ENCODE measurements at places on chromosomes 1 and 21.

- DNase-seq: no peak
Measured at GRCh38 chr1:181497870-181498269, 14.6 kb downstream of the CACNA1E start.

- DNase-seq: no peak
Measured at GRCh38 chr1:233242827-233243483, 52.6 kb downstream of the PCNX2 start.

GRCh38 chr1:119911775-119912174, 15.5 kb upstream of the ADAM30 start:
- DNase-seq: no peak

DNA sequence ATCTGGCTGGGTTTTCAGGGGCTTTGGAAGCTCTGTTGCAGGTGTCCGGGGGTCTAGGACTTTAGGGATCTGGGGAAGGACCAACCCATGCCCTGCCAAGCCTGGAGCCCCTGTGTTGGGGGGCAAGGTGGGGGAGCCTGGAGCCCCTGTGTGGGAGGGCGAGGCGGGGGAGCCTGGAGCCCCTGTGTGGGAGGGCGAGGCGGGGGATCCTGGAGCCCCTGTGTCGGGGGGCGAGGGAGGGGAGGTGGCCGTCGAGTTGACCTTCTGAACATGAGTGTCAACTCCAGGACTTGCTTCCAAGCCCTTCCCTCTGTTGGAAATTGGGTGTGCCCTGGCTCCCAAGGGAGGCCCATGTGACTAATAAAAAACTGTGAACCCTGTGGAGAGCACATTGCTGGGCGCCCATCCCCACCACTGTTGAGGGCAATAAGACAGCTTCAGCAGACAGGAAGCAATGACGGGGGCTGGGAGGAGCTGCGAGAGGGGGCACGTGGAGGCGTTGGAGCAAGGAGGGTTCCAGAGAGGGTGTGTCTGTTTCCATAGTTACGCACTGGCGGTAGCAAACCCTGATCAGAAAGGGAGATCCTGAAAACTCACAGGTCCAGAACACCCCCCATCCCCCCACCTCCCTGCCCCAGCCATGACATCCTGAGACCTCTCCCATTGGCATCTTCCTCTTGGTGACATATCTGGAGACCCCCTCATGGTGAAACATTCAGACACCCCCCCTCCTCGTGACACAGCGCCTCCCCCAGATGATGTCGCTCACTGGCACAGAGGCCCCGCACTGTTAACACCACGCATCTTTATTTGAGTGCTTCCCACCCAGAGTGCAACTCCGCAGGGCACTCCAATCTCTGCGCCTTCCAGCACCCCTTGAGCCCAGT, 8.4 kb downstream of the MYBPH start:
- no peak for DNase-seq

- DNase-seq: no peak
Measured at GRCh38 chr1:93033029-93033428, 46.1 kb upstream of the MTF2 start.

DNA sequence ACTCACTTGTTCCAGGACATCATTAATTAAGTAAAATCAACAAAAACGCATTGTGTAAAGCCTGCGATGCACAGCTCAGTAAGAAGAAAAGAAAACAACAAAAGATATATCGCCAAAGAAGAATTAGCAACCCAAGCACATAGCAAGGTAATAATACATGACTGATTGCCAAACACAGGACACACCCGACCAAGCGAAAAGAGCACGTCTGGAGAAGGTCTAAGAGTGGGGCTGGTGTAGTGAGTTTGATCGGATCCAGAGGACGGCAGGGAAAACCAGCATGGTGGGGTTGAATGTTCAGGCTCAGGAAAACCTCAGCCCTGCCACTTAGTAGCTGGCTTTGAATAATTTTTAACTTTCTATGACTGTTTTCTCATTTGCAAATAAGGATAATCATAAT, 69.8 kb downstream of the JAK1 start:
- DNase-seq: no peak

DNA sequence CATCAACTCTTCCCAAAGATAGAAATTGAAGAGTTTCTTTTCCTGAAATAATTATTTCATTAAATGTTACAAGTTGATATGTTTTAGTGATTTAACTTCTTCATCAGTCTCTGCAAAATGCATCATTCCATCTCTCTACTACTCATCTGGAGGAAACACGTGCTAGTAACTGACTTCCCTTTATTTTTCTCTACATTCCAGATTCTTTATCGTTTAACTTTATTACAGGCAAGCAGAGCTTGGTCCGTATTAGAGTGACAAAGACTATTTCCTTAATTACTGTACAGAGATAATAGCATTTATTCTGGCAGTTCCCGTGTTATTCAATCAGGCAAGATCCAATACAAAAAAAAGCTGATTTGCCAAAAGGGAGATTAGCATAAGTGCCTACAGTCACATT, 88.6 kb downstream of the TM2D1 start:
- no peak for DNase-seq

DNA sequence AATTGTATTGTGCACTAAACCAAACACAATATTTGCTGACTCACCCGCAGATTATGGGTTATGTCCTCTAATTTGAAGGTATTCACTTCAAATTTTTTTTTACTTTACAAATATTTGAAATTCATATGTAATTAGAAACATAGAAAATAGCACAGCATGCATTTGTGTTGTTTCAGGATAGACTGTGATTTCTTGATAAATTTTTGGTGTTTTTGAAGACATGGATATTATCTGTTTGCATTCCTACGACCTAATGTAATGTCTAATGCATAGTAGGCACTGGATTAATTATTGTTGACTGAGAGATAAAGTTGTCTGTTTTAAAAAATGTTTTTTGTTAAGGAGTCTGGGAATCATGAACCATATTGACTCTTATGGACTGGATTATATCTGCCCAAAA, 850.2 kb downstream of the BRINP3 start:
- no peak for DNase-seq

GRCh38 chr21:20999659-21000058, 1.4 kb downstream of the NCAM2 start:
- DNase-seq: peak; percentile 38

DNA sequence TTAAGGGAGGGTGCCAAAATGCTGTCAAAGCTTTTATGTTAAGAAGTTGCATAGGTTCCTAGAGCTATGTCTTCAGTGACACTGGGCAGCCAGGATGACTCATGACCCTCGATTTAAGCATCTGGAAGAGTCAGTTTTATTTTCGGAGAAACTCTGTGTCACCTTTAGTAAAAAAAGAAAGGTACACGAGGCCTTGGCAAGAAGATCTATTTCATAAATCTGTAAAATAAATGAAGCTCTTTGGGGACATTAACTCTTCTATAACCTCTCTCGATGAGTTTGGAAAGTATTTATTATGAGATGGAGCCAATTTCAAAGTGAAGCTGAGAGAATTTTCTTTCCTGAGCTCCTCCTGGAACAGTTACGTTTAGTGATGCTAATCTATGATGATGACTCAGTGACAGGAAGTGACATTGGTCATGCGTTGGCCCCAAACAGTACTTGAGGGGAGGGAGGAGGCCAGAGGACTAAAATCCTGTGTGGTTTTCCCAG, 156.5 kb downstream of the HLX start:
- no peak for DNase-seq

GRCh38 chr1:1683104-1683905, 9.3 kb downstream of the SLC35E2B start:
- DNase-seq: no peak

DNA sequence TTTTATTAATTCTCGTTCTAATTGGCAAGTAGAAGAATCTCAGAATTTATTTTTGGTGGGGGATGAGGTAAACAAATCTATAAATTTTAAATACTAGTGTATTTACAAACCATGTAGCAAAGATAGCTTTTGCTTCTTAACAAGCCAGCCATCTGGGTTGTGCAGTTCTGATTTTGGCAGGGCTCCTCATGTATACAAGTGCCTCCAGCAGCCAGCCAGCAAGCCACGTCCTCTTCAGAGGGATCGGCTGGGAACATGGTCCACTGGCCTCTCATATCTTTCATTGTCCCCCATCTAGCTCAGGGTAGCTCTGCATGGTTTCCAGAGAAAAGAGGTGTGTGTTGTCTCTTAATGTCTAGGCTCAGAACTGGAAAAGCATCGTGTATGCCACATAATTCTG, 659.1 kb downstream of the MRPL39 start:
- DNase-seq: no peak

DNA sequence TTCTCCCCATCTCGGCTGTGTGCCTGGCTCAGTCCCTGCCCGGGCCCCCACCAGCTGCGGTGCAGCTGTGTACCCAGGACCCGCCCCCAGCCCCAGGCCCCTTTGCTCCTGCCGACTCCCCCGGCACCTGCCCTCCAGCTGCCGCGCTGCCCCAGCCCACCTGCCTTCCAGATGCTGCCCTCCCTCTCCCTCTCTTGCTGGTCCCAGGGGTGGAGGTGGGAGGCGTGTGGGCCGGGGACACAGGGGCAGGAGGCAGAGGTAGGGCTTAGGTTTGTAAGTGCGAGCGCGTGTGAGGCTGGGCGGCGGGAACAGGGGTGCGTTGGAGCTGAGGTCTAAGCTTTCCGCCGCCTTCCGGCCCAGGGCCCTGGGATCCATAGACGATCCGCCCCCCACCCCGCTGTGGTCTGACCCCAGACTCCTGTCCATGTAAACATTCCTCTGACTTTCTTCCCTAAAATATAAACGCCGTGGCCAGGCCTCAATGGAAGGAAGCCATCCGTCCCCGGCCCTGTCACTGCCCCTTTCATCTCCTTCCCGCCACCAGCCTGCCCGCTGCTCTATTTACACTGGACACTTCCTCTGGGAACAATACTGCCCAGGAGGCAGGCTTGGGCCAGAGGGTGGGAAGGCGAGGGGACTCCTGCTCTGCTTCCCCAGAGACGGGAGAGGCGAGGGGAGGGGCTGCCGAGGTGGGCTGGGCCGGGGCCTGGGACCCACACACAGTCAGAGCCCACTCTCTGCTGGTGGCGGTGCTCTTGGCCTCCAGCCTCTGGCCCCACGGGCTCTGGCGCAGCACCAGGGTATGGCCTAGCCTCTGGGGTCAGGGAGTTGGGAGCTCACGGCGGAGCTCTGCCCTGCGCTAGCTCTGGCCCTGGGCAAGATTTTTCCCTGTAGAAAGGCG, 128.3 kb downstream of the CASZ1 start:
- DNase-seq: no peak

DNA sequence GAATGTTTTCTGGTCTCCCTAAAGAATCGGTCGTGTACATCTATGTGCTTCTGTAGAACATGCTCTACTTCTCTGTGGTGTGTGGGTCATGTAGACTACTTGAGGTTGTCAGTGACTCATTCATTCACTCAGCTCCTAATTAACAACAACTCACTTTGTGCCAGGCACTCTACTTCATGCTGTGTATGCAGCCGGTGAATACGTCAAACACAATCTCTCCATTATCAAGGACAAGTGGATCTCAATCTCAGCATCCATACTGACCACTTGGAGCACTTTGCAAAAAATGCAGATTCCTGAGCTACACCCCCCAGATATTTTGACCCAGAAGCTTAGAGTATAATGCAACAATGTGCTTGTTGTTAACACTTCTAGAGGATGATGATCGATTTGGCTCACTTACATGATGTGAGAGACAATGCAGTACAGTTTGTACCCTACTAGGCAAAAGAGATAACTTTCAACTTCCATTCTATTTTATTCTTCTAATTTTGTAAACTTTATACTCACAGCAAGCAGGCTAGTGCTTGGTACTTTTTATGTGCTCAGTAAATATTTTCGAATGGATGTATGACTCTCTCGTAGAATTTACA, 508.6 kb upstream of the ADAMTS5 start:
- no peak for DNase-seq

All from activated T-cell treated with anti-CD3 and anti-CD28 coated beads, Interleukin-2, amount 50 U/mL, for 24 hours (primary cell).